Left colon (tissue), 2 donors: ENCODE measurements at places on chromosomes 2 and 18. TPM values are rescaled to one million over a fixed set of nuclear protein-coding genes. Genes with fewer than 3 reads are reported as not detected.

DNA sequence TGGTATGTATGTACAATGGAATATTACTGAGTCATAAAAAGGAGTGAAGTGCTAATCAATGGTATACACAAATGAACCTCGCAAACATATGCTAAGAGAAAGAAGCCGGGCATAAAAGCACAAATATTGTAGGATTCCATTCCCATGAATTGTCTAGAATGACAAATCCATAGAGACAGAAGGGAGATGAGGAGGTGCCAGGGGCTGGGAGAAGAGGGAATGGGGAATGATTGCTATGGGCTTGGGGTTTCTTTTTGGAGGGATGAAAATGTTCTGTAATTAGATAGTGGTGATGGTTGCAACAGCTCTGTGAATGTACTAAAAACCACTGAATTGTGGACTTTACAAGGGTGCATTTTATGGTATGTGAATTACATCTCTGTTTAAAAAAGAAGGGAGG, 73.5 kb downstream of the GLI2 start:
- DNase-seq = no peak

The ALLC gene
- not detected for total RNA-seq

DNA sequence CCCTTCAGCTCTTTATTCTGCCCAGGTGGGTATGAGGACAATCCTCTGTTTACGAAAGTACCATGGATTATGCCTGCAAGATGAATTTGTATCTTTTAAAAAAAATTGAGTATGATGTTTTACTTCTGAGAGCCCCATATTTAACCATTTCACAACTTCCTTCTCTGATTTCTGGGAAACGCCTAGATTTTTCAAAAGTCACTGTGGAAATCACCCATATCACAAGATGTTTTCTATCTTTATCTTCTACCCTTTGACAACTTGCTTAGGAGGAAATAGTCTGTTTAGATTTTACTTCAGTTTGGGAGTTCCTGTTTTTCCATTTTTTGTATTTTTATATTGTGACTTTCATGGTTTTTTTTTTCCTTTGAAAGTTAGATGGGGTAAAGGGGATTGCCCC, 53.0 kb downstream of the ICOS start:
- DNase-seq = no peak

The RBM44 gene
- total RNA-seq = 0.52 TPM

DNA sequence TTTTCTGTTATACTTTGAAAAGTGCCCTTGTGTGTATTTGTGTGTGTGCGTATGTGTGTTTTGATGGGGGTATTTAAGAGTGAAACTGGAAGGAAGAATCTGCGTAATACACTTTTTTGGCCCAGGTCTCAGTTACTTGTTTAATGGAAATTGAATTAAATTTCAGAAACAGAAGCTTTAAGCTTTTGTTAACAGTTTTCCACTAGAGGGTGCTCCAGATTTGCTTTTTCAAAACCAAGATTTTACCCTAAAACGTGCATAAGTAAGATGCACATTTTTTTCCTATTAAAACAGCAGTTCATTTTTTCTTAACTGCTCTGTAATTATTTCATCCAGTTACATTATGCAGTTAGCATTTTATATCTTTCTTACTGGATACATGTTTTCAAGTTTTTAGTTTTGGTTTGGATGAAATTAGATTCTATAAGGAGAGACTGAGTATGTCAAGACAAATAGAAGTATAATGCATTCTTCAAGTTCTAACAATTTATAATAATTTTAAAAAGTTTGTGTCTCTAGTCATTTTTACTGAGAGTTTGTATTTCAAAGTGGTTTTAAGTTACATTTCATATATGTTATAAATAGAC, 97.2 kb downstream of the PIK3C3 start:
- no peak for DNase-seq

GRCh38 chr2:29632018-29632417, 289.4 kb downstream of the ALK start:
- DNase-seq = no peak

DNA sequence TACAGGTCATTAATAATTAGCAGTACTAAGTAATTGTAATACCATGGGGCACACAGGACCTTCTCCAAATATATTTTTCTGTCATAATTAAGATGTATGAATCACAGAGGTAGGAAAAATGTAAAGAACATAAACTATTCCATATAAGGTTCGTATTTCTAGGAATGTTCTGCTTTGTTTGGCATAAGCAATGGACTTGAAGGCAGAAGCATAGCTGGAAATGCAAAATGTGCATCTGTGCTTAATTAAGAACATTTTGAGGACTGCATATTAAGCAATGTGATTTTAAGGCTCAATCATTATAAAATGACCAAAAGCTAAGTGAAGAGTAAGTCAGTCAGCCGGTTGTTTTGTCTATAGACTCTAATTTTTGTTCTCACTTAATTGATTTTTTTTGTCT, 123.2 kb downstream of the RBM43 start:
- DNase-seq = no peak

DNA sequence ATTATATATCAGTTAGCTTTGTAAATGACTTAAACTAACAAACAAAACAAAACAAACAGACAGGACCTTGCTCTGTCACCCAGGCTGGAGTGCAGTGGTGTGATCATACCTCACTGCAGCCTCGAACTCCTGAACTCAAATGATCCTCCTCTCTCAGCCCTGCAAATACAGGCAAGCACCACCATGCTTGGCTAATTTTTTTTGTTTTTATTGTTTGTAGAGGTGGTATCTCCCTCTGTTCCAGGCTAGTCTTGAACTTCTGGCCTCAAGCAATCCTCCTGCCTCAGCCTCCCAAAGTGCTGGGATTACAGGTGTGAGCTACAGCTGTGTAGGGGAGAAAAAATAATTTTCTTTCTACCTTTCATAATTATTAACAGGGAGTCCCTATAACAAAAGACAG, 33.8 kb upstream of the PPM1B start:
- DNase-seq = no peak
